A549 treated with Mapracorat at 1 μM for 4 hours (cell line): ENCODE measurements at places on chromosomes 1 and 21. TPM values are rescaled to one million over a fixed set of nuclear protein-coding genes. Genes with fewer than 3 reads are reported as not detected.

Gene RIMKLA
- 0.39 to 1.3 TPM (median 1.1 TPM) in 5 replicates for total RNA-seq

Gene CRNN
- not detected in 5 replicates for total RNA-seq

Gene AMY2B
- 0.40 to 0.63 TPM (median 0.56 TPM) in 5 replicates for total RNA-seq

Gene RCSD1
- total RNA-seq = 0.05 to 0.09 TPM (median 0.07 TPM) in 3 of 5 replicates, not detected in the others

Gene CR1L
- 0.40 TPM in 1 of 5 replicates, not detected in the others for total RNA-seq
